Endodermal cell (in vitro differentiated cells): ENCODE measurements at places on chromosomes 12 and 14. TPM values are rescaled to one million over a fixed set of nuclear protein-coding genes. Genes with fewer than 3 reads are reported as not detected.

The GYS2 gene
- not detected in 2 replicates for total RNA-seq

The C12orf50 gene
- 0.35 TPM in 1 of 3 replicates, not detected in the others for total RNA-seq

The PRR13 gene
- 153 to 185 TPM (median 184 TPM) in 3 replicates for total RNA-seq

The MYH6 gene
- not detected in 2 replicates for total RNA-seq

The CPM gene
- total RNA-seq: 0.70 and 0.86 TPM in 2 replicates

GRCh38 chr14:69719501-69719951 is 47.4 kb upstream of the SRSF5 start:
- peak; percentile 64 for DNase-seq

GRCh38 chr12:94427501-94428381 is 31.9 kb downstream of the CEP83 start:
- DNase-seq: no peak

- DNase-seq: no peak
Measured at GRCh38 chr12:107231303-107231702, 138.0 kb upstream of the CRY1 start.

DNA sequence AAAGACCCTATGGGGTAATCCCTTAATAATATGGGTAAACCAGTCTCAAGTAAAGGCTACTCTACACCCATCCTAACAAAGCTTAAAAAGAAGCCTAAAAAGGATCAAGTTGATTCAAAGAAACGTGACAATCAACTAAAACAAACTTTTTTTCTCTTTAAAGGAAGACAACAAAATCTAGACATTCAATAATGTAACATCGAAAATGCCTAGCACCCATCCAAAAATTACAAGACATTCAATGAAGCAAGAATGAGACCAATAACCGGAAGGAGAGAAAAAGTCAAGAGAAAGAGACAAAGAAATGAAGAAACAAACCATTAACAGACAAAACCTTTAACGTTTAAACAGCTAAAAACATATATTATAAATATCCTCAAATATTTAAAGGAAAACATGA is 143.8 kb upstream of the VASH1 start:
- DNase-seq: no peak

- peak; percentile 18 for DNase-seq
Measured at GRCh38 chr12:125387206-125387605, 322.0 kb downstream of the AACS start.

GRCh38 chr12:47819138-47819895 is 386 bp downstream of the HDAC7 start:
- DNase-seq: peak; percentile 91

- no peak for DNase-seq
Measured at GRCh38 chr12:34107016-34107415, 84.7 kb downstream of the ALG10 start.

DNA sequence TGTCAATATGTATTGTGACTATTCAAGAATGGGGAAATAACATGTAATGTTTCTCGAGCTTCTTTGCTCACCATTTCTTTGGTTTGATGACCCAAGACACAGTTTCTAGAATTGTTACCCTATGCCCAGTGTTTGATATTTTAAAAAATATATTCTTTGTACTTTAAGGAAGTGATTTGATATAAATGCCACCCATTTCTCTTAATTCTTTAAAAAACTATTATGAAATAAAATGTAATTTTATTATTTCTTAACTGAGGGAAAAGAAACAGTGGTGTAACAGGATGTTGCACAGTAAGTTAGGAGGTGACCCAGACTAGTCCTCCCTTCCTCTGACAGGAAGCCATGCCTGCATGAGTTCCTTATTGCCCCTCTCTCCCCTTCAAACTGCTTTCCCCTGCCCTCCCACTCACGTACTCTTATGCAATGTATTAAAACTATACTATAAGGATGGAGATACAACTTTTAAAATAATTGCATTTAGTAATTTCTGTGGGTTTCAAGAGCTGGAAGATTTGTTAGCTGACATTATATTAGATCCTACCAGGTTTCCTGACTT is 279.4 kb downstream of the TMTC2 start:
- no peak for DNase-seq

DNA sequence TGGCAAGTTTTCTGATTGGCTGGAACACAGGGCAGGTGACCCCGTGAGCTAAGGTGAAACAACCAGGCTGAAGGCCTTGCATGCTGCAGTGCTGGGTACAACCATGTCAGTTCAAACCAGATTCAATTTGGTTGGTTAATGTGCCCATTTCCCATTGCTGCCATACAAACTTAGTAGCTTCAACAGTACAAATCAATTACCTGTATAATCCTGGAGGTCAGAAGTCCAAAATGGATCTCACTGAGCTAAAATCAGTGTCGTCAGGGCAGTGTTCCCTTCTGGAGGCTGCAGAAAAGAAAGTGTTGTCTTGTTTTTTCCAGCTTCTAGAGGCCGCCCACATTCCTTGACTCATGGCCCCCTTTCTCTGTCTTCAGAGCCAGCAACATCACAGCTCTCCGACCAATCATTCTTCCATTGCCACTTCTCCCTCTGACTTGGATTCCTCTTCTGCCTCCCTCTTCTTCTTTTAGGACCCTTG is 221.7 kb downstream of the ZFP36L1 start:
- DNase-seq: no peak

- DNase-seq: no peak
Measured at GRCh38 chr14:32846821-32847365, 91.8 kb upstream of the NPAS3 start.

- DNase-seq: no peak
Measured at GRCh38 chr12:58143498-58143995, 202.2 kb downstream of the ATP23 start.

- DNase-seq: no peak
Measured at GRCh38 chr12:89949457-89950195, 241.0 kb upstream of the ATP2B1 start.

GRCh38 chr14:100106250-100107112 is 41.3 kb downstream of the EVL start:
- no peak for DNase-seq

- DNase-seq: no peak
Measured at GRCh38 chr12:120719072-120719471, 6.6 kb upstream of the ACADS start.

DNA sequence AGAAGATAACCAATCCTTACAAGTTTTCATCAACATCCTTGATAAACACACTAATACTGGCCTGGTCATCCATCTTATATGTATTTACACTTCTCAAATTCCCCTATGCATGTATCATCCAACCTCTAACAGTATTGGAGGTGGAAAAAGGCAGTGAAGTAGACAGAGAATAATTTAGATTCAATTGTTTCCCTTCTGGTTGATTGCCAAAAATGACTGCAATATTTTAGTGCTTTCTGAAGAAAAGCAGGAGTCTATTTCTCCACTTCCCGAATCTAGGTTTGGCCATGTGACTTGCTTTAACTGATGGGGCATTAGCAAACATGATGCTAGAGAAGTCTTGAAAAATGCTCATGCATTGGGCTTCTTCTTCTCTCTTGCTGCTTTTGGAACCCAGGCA is 78.3 kb upstream of the METAP2 start:
- no peak for DNase-seq

DNA sequence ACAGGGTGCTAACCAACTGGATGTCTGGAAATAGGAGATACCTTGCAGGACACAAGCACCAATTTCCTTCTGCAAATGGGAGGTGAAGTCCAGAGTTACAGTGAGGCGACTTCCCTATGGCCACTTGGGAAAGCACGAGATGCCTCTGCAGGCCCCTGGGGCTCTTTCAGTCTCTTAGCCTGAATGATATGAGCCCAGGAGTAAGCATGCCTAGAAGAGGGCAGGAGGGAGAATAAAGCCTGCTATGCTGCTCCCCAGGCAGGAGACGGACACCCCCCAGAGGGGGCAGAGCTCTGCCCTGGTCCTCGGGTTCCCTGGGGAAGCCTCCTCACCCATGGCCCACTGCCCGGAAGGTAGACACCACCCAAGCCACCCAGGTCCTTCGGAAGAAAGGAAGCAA is 105.1 kb downstream of the GCH1 start:
- no peak for DNase-seq

- no peak for DNase-seq
Measured at GRCh38 chr12:104600790-104601739, 144.3 kb downstream of the CHST11 start.
